ENCODE measurements at places on chromosomes 2 and 18. TPM values are rescaled to one million over a fixed set of nuclear protein-coding genes. Genes with fewer than 3 reads are reported as not detected.

The KCNG3 gene
- not detected for total RNA-seq

GRCh38 chr2:113138428-113139322 is 11.3 kb downstream of the IL1RN start:
- no peak overlapping the region for H3K27ac ChIP-seq
- no peaks in the 10 kb centered on the region for H3K36me3 ChIP-seq
- no peaks in the 10 kb centered on the region for H3K27me3 ChIP-seq
- no peaks in the 10 kb centered on the region for H3K4me1 ChIP-seq
- no peak overlapping the region for H3K4me3 ChIP-seq
- DNase-seq, result no peak

DNA sequence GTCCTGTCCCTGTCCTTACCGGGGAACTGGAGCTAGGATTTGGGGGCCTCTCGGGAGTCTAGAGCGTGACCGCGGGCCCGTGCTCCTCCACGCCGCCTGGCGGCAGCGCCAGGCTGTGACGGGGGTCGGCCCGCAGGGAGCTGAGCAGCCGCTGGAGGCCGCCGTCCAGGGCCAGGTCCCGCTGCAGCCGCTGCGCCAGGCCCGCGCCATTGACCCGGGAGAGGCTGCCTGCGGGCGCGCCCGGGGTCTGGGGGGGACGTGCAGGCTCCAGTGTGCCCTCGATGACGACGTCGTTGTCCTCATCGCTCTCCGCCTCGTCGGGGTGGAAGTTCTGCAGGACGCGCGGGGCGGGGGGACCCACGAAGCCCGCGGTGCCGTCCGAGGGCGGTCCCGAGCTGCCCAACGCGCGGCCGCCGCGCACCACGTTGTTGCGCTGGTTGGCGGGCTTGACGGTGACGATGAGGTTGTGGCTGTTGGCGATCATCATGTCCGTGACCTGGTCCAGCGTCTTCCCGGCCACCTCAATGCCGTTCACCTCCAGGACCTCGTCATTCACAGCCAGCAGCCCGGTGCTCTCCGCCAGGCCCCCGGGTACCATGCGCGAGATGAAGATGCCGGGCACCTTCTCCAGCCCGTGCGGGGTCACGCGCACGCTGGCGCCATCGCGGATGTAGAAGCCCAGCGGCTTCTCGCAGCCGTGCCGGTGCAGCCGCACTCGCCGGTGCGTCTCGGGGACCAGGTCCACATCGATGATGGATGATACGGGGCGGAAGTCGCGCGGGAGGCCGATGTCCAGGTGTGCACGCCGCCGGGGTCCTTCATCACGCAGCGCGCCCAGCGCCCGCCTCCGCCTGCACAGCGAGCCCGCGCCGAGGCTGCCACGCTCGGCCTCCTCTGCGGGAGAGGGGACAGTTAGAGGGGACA is 50.9 kb downstream of the ADNP2 start:
- no peaks in the 10 kb centered on the region for H3K4me1 ChIP-seq
- H3K4me3 ChIP-seq, result no peak overlapping the region
- no peak overlapping the region for H3K27ac ChIP-seq
- no peak for DNase-seq

- no peak overlapping the region for H3K27ac ChIP-seq
- no peaks in the 10 kb centered on the region for H3K36me3 ChIP-seq
- no peaks in the 10 kb centered on the region for H3K27me3 ChIP-seq
- no peak overlapping the region for H3K4me3 ChIP-seq
- no peak for DNase-seq
Measured at GRCh38 chr2:101340141-101340551, 31.6 kb upstream of the RNF149 start.

The HOXD4 gene
- total RNA-seq, result 13.6 TPM

- DNase-seq, result no peak
- no peaks in the 10 kb centered on the region for H3K27me3 ChIP-seq
- H3K4me1 ChIP-seq, result no peaks in the 10 kb centered on the region
- no peak overlapping the region for H3K27ac ChIP-seq
- no peak overlapping the region for H3K4me3 ChIP-seq
Measured at GRCh38 chr2:21438949-21439348, 315.2 kb downstream of the TDRD15 start.
